ENCODE measurements at places on chromosomes 1 and 21. TPM values are rescaled to one million over a fixed set of nuclear protein-coding genes. Genes with fewer than 3 reads are reported as not detected.
A peak's percentile ranks its signal among the peaks of the same experiment; 100 is the strongest.

Gene RIMKLA
- total RNA-seq = 10.2 TPM

Gene PGLYRP3
- total RNA-seq = not detected

GRCh38 chr21:43885721-43886120 lies 20.7 kb downstream of the AGPAT3 start:
- DNase-seq = no peak

GRCh38 chr1:168178638-168179437 lies at the start of gene TIPRL:
TSS of gene TIPRL (plus strand) at chr1:168178962. CDS start at chr1:168179078, 116 bp downstream.
- DNase-seq = peak; percentile 96

- DNase-seq = no peak
Measured at GRCh38 chr1:233651563-233652233, 37.8 kb downstream of the KCNK1 start.

- peak; percentile 57 for DNase-seq
Measured at GRCh38 chr1:214552174-214552608, 789 bp upstream of the PTPN14 start.
